ENCODE measurements at places on chromosomes 6 and 20.

GRCh38 chr20:43949741-43950618 is 35.3 kb downstream of the TOX2 start:
- peak; percentile 41 for DNase-seq

DNA sequence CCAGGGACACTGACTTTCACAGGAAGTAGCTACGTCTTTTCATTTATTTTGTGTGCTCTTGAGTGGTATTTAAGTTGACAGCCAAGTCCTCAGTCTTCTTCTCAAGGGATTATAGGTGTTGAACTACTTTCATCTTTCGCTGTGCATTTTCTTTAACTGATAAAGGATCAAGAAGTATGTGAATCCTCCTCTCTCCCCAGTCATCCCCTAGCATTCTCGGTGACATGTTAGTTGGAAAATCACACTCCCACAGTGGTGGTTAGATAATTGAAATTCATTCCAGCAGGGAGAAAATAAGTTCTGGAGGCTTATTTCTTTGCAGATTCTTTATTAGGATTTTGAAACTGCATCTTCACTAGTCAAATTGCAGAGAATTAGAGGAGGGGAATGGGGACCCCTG is 569.4 kb downstream of the MEI4 start:
- no peak for DNase-seq

DNA sequence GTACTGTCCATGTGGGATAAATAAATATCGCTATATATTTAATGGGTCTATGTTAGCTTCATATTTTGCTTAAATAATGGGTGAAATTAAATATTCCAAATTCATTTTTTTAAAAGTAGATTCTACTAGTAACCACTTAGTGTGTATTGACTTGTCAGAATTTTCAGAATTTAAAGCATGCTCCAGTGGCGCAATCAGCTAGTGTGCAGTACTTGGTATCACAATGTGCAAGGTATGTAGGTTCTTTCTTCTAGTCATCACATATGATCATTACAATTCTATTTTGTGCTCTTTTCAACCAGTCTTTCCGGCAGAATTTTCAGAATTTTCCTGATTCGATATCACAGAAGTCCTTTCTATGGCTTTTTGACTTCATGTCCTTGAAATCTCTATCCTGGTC is 32.6 kb downstream of the PDE7B start:
- DNase-seq: no peak

DNA sequence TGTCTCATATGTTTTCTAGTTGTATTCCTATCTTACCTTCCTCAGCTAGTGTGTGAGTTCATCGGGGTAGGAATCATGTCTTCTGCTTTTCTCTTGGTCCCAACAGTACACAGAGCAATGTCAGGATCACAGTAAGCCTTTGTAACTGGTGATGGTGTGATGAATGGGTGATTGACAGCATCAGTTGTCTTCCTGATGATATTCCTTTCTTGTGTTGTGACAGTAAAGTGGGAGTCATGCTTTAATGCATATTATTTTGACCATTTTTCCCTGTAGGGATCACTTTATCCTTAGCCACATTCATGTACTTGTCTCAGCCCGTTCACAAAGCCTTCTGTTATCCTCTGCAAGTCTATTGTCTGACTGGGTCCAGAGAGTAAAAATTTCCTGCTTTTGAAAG is 501.7 kb downstream of the UTRN start:
- no peak for DNase-seq

- no peak for DNase-seq
Measured at GRCh38 chr20:64083804-64084684, at the start of gene LKAAEAR1. Gene LKAAEAR1 (minus strand): TSS chr20:64084398. CDS start chr20:64084219, 179 bp downstream.

- no peak for DNase-seq
Measured at GRCh38 chr20:14644306-14645097, 307.1 kb upstream of the FLRT3 start.

GRCh38 chr20:56987986-56988385 is 278.5 kb downstream of the BMP7 start:
- no peak for DNase-seq

DNA sequence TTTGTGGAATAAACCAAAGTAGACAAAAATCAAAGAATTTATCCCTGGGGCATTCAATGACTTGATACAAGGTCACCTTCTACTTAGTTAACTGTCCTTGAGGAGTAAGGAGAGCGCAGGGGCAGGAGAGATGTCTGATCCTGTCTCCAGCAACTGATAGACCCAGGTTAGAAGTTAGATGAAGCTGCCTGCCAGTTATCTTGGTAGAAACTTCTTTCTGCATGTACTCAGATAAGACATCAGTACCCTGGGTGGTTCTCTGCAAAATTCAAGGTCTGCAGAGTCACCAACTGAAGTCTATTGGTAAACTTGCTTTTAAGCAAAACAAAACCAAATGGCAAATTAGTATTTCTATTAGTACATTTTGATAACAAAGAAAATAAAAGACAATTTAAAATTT is 2.7 kb downstream of the SGK1 start:
- DNase-seq: no peak

DNA sequence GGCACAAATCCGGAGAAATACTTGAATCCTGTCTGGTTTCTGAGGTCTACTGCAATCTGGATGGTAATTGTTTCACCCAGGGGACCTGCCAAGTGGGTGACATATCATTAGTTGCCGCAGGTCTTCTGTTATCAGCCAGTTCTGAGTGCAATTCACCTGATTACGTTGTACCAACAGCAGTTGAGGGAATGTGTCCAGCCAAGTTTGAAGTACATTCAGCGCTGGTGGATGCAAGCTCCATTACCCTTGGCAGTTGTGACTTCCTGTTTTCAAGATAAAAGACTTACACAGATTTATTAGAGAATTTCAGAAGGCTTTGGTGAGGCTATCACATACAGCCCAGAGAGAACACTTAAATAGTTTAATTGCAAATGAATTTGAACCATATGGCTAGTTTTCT is 42.8 kb downstream of the FNDC1 start:
- DNase-seq: no peak

GRCh38 chr6:45001663-45002062 is 326.5 kb upstream of the RUNX2 start:
- DNase-seq: peak; percentile 10

DNA sequence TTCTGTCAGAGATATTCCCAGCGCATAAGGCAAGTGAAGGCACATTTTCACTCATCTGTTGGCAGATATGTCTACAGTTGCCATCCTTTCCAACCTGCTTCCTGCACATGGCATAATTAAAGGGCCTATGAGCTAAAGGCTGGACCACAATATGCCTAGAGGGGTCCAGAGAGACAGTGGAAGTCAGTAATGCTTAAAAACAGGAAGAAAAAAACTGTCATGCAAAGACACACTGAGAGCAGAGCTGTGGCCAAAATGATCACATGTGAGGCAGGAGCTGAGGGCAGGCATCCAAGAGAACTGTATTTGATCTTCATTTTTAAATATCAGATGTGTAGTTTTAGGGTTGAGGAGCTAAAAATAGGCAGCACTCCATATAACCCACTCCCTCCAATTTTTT is 125.0 kb upstream of the BACH2 start:
- DNase-seq: no peak

DNA sequence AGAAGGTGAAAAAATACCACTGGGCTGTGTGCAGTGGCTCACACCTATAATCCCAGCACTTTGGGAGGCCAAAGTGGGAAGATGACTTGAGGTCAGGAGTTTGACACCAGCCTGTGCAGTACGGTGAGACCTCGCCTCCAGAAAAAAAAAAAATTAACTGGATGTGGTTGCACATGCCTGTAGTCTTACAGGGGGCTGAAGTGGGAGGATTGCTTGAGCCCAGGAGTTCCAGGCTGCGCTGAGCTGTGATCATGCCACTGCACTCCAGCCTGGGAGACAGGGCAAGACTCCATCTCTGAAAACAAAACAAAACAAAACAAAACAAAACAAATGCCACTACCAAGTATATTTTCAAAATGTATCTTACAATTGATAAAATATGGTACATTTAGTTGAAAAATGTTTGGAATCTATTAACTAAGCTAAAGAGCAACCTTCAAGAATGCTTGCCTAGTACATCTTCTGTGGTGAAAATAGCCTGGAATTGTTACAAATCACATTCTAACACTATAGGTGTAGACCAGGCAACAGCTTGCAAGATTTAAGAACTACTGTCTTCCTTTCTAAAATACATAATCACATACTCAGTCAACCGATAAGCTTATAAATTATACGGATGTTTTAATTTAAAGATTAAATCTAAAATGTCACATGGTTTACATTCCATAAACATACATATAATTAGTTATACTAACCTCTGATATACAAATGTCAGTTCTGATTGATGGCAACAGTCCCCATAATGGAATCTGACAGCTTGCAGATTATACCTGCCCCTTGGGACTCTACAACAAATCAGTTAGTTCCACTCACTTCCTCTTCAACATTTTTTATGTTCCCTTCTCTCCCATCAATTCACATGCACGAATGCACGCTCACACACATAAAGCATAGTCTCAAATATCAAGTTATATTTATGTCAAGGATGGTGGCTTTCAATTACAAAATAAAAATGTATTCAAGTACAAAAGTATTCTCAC is 150.8 kb downstream of the ASCC3 start:
- no peak for DNase-seq

GRCh38 chr6:158519300-158519699 is 40.6 kb upstream of the TMEM181 start:
- no peak for DNase-seq

DNA sequence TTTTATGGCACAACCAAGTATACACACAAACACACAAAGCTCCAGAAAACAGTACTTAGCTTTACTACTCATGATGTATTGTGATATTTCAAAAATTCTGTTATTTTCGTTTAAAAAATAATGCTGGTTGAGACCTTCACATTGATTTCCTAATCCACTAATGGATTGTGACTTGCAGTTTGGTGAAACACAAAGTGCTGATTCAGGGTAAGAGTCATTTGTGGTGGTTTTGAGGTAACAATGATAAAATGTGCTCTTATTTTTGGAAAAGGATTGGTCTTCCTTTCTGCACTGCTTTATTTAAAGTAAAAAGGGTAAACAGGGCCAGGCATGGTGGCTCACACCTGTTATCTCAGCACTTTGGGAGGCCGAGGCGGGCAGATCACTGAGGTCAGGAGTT is 1.9 kb downstream of the AAR2 start:
- no peak for DNase-seq

Measured in GM19239 (cell line).